ENCODE measurements at places on chromosomes 5 and 9. TPM values are rescaled to one million over a fixed set of nuclear protein-coding genes. Genes with fewer than 3 reads are reported as not detected.

GRCh38 chr5:618450-618849 lies 6.3 kb downstream of the CEP72 start:
- DNase-seq, result no peak

DNA sequence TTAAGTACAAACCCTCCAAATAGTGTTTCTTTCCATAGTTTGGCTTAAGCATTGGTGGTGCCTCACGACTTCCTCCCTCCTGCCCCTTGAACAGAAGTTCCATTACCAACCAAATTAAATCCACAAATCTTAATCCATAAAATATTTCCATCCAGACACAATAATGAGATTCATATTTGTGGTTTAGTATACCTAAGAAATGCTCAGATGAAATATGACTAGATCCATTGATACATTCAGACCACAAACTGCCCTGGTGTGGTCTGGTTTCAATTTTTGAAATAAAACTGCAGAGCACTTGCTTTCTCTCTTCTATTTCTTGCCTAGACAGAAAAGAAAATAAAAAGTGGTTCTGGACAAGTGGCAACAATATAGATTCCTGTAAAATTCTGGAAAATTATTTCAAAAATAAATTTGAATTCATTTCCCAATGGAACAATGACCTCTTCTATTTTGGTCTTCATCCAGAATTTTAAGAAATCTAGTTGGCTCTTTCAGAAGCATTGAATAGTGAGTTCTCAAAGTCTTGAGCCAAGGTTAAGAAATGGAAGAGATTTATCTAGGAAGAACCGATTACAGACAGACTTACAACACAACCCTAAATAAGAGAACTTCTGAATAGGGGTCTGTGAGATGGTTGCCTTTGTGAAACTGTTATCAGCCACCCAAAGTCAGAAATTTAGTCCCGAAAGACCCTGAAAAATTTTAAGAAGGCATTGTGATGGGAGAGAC lies 14.0 kb downstream of the TNC start:
- no peak for DNase-seq

GRCh38 chr5:168898247-168898911 lies 319.2 kb upstream of the PANK3 start:
- no peak for DNase-seq

DNA sequence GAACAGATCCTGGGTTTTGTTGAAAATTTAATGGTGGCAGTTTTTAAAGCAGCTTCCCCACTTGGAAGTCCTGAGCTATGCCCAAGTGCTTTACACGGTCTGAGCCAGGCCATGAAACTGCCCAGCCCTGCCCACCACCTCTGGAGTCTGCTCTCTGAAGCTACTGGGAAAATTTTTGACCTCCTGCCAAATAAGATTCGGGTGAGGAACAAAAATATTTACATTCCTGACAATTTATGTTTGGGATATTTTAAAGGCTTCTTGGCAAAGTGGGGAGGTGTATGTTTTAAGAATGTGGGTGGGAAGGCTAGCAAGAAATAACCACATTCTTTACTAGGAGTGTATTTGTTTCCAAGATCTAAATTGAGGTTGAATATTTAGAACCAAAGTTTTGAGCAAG lies 50.0 kb downstream of the HACD4 start:
- no peak for DNase-seq

Gene PCDHGA9
- 6.5 TPM for polyA plus RNA-seq

GRCh38 chr9:126144196-126144595 lies 182.4 kb upstream of the MVB12B start:
- DNase-seq, result no peak

Gene OTP
- not detected for polyA plus RNA-seq

GRCh38 chr5:80238097-80238496 lies 17.8 kb downstream of the SERINC5 start:
- no peak for DNase-seq

GRCh38 chr9:14687042-14687719 lies 6.1 kb downstream of the ZDHHC21 start:
- no peak for DNase-seq

DNA sequence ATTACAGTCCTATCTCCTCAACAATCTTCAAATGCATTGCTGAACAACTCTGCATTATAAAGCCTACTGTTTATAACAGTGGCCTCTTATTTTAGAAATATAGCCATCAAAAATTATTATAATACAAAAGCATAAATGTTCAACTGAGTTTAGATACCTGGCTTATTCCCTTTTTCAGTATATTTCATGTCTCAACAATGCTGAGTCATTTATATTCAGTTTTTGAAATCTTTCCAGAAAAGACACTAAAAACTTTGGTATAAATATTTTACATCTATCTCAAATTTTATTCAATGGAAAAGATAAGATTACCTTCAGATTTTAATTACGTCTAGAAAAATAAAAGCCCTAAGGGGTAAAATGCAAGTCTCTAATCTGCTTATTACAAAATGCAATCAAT lies 37.9 kb downstream of the LURAP1L start:
- DNase-seq, result no peak

GRCh38 chr5:72586788-72587530 lies 79.7 kb upstream of the ZNF366 start:
- no peak for DNase-seq

DNA sequence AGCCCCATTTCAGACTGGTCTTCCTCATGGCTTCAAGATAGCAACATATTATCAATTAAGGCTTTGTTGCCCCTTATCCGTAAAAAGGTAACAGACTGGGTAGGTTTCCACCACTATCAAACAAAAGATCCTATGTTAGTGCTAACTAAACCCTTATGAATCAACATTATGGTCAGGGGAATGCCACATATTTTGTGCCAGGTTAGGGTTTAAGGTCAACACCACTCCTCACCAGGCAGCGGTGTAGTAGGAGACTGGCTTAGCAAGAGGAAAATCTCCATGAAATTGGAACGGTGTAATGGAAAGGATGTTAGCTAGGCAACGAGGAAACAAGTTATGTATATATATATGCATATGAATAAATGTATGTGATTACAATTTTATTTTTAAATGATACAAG lies 655.8 kb downstream of the TLR4 start:
- no peak for DNase-seq

- DNase-seq, result no peak
These were observed 13.5 kb upstream of the NRARP start for GRCh38 chr9:137315581-137316011.

Gene CAAP1
- polyA plus RNA-seq, result 46.8 TPM

- DNase-seq, result no peak
These were observed 168.6 kb downstream of the CFAP90 start for GRCh38 chr5:7682379-7682778.

GRCh38 chr5:58885260-58885659 lies 302.4 kb downstream of the RAB3C start:
- DNase-seq, result no peak

Gene CATSPER3
- polyA plus RNA-seq, result 1.7 TPM

Gene CCDC180
- 30.0 TPM for polyA plus RNA-seq

Gene DCAF10
- 43.7 TPM for polyA plus RNA-seq

- DNase-seq, result no peak
These were observed 2.6 kb downstream of the IGIP start for GRCh38 chr5:140128376-140128775.

Gene OCLN
- 49.7 TPM for polyA plus RNA-seq

DNA sequence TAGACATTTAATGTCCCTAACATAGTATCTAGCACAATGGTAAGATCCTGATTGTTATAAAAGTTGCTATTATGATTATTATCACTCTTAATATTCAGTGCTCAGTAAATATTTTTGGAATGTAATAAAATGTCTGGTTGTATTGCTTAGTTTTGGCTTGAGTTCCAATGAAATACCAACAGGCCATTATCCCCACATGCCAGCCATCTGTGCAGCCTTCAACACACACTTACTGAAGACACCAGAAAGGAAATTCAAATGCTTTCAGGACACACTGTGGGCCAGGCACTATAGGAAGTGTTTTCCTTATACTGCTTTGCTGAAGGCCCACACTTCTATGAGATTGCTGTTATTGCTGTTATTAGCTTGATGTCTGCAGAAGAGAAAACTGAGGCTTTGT lies 157.5 kb downstream of the TRIM32 start:
- DNase-seq, result no peak

Gene CYLC2
- polyA plus RNA-seq, result not detected

- DNase-seq, result no peak
These were observed 191.3 kb downstream of the DENND1A start for GRCh38 chr9:123738648-123739047.

Gene TAF11L10
- polyA plus RNA-seq, result not detected

GRCh38 chr5:145341842-145342241 lies 493.3 kb downstream of the PRELID2 start:
- no peak for DNase-seq

Gene ADAMTS16
- 72.4 TPM for polyA plus RNA-seq

DNA sequence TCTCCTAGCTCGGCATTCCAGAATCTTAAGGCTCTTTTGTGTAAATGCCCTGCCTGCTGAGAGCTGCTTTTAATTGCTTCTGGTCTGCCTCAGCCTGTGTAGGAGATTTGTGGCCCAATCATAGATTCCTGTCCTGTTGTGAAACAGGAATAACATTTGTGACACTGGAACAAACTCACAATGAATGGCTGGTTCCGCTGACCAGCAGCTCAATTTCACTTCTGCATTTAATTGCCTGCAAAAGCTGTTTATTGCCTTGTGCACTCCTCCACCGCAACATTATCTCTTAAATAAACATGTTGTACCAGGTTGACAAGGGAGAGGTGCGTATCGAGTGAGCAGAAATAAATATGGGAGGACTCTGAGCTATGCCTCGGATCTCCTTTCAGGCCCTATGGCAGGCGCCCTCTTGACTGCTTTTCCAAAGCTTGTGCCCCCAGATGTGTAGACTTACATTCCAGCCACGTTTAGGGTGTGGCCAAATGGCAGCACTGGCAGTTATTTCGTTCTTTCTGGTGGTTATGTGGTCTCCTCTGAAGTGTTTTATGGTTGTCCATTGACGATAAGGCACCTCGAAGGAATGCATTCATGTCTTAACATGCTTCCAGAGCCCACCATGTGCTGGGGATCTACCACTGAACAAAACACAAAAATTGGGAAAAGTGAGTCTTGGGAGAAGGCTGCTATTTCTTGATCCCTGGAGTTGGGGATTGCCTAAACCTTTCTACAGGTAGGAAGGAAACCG lies 58.1 kb downstream of the DMRT1 start:
- peak; percentile 82 for DNase-seq

GRCh38 chr5:61732796-61733195 lies 400.7 kb downstream of the ZSWIM6 start:
- DNase-seq, result no peak

DNA sequence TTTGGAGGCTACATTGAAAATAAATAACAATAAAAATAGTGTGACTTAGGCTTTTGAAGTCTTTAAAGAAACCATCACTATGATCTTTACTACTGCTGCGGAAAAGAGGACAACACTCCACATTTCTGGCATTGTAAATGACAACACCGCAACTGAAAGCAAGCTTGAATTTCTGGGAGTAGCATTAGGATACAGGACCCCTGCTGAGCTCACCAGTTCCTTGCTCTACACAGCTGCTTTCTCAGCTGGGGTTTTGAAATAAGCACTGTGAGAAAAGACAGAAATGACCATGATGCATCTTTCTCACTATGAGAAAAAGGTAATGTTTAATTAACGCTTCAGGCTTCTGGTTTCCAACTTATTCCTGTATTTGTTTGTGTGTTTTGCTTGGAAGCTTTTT lies 168.0 kb downstream of the TAF11L14 start:
- no peak for DNase-seq

- DNase-seq, result no peak
These were observed 29.4 kb downstream of the RHOBTB3 start for GRCh38 chr5:95760273-95761191.

DNA sequence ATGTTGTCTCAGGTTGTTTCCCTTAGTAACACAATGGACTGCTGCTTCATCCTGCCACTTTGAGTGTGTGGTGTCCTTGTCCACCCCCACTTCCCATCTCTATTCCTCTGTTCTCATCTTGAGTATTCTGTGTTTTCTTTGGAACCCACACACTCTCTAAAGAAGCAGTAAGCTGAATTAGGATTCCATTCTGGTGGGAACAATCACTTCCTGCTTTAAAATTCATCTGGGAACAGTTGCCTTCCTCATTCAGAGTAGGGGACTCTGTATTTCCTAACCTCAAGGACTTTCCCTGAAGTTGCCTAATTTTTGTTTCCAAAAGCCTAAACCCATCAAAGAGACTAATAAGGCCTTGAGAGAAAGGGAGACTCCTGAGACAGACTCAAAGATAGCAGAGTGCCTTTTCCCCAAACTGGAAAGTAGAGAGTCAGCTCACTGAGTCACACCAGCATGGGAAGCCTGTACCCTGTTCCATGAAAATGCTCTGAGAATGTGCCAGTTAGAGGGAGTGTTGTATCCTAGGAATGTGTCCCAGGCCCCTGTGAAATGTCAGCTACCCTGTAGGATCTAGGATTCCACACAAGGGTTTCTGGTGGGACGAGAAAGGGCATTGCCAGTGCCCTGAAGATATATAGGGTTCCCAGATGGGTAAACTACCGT lies 63.6 kb downstream of the CCDC192 start:
- no peak for DNase-seq

Gene PCDHA6
- 0.38 TPM for polyA plus RNA-seq

GRCh38 chr5:101346906-101347305 lies 443.8 kb upstream of the ST8SIA4 start:
- no peak for DNase-seq

Gene RNF180
- polyA plus RNA-seq, result 12.5 TPM

DNA sequence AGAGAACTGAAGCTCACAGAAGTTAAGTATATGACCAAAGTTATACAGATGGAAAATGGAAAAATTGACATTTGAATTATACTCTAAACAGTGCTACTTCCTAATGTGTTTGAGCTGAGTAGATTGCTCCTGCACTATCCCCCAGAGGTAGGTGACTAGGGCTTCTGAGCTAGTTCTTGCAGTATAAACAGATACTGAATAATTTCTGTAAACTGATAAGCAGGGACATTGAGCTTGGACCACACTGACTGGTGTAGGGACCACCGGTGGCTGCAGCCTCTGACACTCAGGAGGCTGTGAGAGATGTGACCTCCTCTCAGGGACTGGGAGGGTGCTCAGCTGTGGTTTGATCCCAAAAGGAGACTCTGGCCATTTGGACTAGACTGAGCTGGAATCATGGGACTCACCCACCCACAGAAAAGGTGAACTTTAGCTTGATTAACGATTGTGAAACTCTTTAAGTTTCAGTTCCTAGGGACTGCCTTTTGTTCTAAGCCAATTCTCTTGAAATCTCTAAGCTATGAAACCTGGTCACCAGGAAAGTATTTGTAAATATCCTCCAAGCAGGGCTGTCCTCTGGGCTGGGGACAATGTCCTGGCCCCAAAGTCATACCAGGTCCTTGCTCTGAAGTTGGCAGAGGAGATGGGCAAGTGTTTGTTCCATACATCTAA lies 291.5 kb downstream of the SEC61B start:
- no peak for DNase-seq

Gene ROR2
- 17.1 TPM for polyA plus RNA-seq

- DNase-seq, result no peak
These were observed 20.6 kb upstream of the PSIP1 start for GRCh38 chr9:15531380-15531779.

- DNase-seq, result no peak
These were observed 87.0 kb upstream of the CCL21 start for GRCh38 chr9:34796924-34797323.

GRCh38 chr9:90044710-90045151 lies 439.9 kb downstream of the GADD45G start:
- no peak for DNase-seq

- DNase-seq, result no peak
These were observed 24.6 kb downstream of the TJP2 start for GRCh38 chr9:69198521-69199220.

- DNase-seq, result no peak
These were observed 297.8 kb downstream of the SH3GL2 start for GRCh38 chr9:17876687-17877086.

Gene NME5
- 31.8 TPM for polyA plus RNA-seq

Gene IFNA2
- not detected for polyA plus RNA-seq

GRCh38 chr5:80864706-80865435 lies 95.3 kb upstream of the RASGRF2 start:
- no peak for DNase-seq

- peak; percentile 44 for DNase-seq
These were observed 722 bp downstream of the CDC42SE2 start for GRCh38 chr5:131264451-131265099.
